ENCODE measurements at places on chromosomes 12 and 14.
A peak's percentile ranks its signal among the peaks of the same experiment; 100 is the strongest.

DNA sequence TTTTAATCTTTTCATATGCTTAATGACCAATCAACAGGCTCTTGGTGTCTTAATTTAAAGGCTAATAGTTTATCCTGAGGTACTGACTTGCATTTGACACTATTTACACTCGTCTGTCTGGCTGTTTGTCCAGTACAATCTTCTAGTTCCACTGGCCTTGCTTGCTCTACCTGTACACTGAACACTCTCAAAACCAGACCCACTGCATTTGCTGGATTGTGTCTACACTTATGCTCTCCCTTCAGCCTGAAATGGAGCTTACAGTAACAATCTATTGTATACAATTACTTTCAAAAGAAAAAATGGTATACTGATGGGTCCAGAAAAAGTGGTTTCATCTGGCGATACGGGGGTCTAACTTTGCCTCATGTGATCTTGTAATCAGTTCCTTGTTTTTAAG, 2.3 kb upstream of the ACSS3 start:
- DNase-seq, result no peak

DNA sequence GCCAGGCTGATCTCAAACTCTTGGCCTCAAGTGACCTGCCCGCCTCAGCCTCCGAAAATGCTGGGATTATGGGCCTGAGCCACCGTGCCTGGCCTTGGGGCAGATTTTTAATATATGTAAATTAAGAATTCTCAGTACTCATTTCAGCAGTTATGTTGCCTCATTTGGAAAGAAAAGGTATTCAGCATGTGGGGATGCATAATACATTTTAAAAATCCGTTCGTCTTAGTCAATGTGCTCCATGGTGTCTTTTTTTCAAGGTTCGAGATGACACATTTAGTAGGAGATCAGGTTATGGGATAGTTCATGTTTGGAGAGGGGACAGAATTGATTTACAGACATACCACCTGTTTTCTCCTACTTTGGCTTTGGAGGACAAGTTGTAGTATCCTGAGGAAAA, 10.2 kb downstream of the SYNE2 start:
- DNase-seq, result no peak

- DNase-seq, result no peak
Observed at GRCh38 chr14:90890322-90891020, 74.2 kb upstream of the TTC7B start.

DNA sequence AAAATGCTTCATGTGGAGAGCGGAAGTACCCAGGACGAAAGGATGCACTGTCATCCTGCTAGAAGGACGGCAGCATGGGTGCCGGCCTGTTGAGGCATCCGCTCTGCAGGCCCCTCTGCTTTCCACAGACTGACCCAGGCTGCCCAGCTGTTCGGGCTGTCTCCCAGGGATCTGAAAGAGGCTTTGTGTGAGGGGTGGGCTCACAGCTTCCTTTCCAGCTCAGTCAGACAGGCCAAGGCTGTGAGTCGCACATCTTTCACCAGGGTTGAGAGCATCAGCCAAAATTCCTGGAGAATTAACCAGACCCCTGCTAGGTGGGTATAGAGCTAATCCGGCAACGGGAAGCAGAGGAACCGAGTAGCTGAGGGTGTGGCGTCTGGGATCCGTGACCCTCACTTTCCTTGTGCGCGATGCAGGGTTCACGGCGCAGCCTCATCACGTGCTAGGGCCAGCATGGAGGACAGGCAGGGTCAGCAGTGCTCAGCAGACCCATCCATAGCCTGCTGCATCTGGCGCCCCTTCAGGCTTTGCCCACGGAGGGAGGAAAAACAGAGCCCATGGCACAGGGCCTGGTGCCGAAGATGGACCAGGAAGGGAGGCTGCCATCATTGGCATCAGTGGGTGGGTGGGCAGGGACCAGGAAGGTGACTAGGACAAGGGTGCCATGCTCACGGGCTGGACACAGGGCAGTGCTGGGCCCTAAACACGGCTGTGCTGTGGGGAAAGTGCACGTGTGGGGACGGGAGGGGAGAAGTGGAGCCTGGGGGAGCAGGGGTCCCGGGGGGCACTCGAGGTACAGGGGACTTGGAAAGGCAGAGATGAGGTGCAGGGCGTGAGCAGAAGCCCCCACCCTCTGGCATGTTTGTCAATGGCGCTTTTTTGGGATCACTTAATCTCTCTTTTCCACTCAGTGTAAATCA, 9.2 kb upstream of the SIVA1 start:
- DNase-seq, result no peak

GRCh38 chr12:106586803-106587684, 4.2 kb downstream of the RFX4 start:
- no peak for DNase-seq

- no peak for DNase-seq
Observed at GRCh38 chr12:117120787-117121186, 21.6 kb upstream of the TESC start.

GRCh38 chr14:35471803-35472202, 62.2 kb upstream of the INSM2 start:
- no peak for DNase-seq

GRCh38 chr12:119157528-119157927, 21.2 kb upstream of the HSPB8 start:
- no peak for DNase-seq

GRCh38 chr12:119713551-119714031, 45.7 kb downstream of the PRKAB1 start:
- no peak for DNase-seq

GRCh38 chr14:93723001-93723400, 65.3 kb downstream of the PRIMA1 start:
- no peak for DNase-seq

DNA sequence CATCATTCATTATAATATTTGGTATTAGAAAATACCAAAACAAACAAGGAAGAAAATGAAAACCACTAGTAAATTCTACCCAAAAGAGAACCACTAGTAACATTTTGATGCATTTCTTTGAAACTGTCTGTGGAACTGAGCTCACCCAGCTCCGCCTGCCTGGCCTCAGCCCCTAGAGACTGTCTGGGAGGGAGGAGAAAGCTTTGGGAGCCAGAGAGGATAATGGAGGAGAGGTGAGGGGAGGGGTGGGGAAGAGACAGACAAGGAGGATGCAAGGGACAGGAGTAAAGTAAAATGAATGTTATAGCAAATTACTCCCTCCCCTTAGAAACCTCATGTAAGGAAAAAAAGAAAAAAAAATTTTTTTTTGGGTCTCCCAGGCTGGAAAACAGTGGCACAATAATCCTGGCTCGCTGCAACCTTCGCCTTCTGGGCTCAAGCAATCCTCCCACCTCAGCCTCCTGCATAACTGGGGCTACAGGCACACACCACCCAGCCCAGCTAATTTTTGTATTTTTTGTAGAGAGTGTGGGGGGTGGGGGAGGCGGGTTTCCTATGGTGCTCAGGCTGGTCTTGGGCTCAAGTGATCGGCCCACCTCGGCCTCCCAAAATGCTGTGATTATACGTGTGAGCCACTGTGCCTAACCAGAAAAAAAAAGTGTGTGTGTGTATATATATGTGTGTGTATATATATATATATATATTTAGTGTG, 3.2 kb upstream of the MMP19 start:
- DNase-seq, result no peak

DNA sequence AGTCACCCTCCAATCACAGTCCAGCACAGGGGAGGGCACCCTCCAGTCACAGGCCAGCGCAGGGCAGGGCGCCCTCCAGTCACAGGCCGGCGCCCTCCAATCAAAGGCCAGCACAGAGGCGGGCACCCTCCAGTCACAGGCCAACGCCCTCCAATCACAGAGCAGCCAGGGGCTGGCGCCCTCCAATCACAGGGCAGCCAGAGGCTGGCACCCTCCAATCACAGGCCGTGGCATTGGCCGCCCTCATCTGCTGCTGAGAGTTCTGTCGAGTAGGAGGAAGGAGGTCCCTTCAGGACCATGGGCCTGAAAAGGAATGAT, 26.6 kb downstream of the DDX51 start:
- DNase-seq, result no peak

DNA sequence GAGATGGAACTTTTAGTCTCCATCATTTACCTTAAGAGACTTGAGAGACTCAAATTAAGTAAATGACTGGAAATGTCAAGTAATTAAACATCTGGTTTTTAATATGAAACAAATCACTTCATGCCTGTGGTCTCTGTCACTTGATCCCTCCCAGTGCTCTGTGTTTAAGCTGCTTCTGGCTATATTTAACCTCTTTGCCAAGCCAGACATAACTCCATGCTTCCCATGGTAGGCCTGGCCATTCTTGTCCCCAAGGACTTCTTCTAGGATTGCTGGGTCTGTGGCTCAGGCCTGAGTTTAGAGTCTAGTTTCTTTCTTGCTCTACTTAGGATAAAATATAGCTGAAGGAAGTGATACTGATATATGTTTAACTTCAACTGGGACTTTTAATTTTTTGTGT, 1013.6 kb downstream of the FLRT2 start:
- DNase-seq, result no peak

GRCh38 chr12:50708631-50709030, 55.3 kb upstream of the ATF1 start:
- no peak for DNase-seq

DNA sequence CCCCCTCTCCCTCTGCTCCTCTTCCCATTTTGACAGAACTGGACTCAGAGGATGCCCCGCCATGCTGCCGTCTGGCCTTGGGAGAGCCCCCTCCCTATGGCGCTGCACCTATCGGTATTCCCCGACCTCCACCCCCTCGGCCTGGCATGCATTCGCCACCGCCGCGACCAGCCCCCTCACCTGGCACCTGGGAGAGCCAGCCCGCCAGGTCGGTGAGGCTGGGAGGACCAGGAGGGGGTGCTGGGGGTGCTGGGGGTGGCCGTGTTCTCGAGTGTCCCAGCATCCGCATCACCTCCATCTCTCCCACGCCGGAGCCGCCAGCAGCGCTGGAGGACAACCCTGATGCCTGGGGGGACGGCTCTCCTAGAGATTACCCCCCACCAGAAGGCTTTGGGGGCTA, 1.5 kb downstream of the NFATC4 start:
- no peak for DNase-seq

DNA sequence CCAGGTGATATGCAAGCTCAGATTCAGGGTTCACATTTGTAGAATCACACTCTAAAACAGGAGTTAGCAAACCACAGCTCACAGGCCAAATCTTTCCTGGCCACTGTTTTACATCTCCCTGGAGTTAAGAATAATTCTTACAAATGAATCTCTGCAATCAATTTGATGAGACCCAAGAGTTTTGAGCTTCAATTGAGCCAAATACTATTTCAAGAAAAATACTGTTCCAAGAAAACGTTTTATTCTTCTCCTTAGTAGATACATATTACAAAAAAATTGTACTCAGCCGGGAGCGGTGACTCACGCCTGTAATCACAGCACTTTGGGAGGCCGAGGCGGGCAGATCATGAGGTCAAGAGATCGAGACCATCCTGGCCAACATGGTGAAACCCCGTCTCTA, 2.5 kb downstream of the PTGDR start:
- no peak for DNase-seq

DNA sequence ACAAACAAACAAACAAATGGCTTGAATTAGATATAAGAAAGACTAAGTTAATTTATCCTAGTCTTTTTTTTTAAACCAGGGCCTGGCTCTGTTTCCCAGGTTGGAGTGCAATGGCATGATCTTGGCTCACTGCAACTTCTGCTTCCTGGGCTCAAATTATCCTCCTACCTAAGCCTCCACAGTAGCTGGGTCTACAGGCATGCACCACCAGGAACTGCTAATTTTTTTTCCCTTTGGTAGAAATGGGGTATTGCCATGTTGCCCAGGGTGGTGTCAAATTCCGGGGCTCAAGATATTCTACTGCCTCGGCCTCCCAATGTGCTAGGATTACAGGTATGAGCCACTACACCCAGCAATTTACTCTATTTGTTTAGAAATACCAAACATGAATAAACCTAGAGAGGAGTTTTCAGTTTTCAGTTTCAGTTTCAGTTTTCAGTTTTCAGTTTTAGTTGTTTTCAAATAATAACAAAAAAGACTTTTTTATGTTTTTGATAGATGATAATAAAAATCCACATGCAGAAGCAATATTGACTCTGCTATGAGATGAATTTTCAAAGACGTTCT, 817.0 kb downstream of the FLRT2 start:
- peak; percentile 1 for DNase-seq

- no peak for DNase-seq
Observed at GRCh38 chr14:104150136-104151025, 12.0 kb downstream of the KIF26A start.

GRCh38 chr12:13986031-13986430, 4.6 kb upstream of the GRIN2B start:
- no peak for DNase-seq

- DNase-seq, result no peak
Observed at GRCh38 chr14:69004731-69005431, 25.8 kb upstream of the ACTN1 start.

GRCh38 chr12:93453633-93454032, 11.9 kb upstream of the UBE2N start:
- DNase-seq, result no peak

GRCh38 chr14:68519671-68520187, 273.1 kb downstream of the ZFP36L1 start:
- peak; percentile 66 for DNase-seq

- peak; percentile 64 for DNase-seq
Observed at GRCh38 chr12:89051065-89051677, 301.1 kb downstream of the DUSP6 start.

- no peak for DNase-seq
Observed at GRCh38 chr12:76366163-76366562, 17.9 kb upstream of the BBS10 start.

DNA sequence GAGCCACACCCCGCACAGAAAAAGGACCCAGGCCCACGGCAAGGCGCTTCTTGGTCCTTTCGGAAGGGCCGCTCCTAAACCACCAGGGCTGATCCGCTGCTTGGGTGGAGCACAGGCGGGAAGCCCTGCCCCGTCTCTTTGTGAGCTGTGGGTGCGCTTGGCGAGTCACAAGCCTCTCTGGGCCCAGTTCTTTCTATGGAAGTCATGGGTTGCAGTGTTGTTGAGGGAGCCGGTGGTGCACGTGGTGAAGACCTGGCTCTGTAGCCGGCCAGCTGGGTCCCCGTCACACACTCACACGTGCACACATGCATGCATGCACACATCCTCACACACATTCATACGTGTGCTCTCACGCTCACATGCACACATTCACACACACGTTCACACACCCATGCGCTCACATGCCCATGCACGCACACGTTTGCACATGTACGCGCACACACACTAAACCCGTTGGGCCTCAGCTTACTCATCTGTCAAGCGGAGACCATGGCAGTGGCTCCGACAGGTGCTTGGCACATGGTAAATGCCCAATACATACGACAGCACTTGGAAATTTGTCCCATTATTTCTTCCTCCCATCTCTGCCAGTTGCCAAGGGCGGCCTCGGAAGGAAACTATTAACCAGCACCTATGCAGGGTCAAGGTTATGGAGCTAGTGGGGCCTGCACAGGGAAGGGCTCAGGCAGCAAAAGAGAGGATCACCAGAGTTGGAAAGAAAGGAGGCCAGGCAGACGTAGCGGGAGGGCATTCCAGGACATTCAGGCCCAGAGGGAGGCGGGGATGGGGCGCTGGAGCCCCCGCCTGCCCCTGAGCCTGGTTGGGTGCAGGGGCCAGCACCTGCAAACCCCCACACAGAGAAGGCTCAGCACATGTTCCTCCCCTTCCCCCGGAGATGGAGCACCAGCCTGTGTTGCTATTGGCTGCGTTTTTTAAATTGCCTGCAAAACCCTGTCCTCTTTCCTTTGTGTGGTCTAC, 96.9 kb downstream of the SETD3 start:
- no peak for DNase-seq

- peak; percentile 60 for DNase-seq
Observed at GRCh38 chr12:68871921-68872320, 61.0 kb downstream of the CPM start.

GRCh38 chr14:49992901-49993339, 100.0 kb downstream of the ARF6 start:
- DNase-seq, result peak; percentile 85

Measured in inflammatory macrophage treated with lipopolysaccharide for 4 hours (primary cell).